ENCODE measurements at places on chromosomes 3 and 15.
A peak's percentile ranks its signal among the peaks of the same experiment; 100 is the strongest.

- DNase-seq = no peak
Observed at GRCh38 chr3:37985637-37986320, 4.8 kb upstream of the VILL start.

DNA sequence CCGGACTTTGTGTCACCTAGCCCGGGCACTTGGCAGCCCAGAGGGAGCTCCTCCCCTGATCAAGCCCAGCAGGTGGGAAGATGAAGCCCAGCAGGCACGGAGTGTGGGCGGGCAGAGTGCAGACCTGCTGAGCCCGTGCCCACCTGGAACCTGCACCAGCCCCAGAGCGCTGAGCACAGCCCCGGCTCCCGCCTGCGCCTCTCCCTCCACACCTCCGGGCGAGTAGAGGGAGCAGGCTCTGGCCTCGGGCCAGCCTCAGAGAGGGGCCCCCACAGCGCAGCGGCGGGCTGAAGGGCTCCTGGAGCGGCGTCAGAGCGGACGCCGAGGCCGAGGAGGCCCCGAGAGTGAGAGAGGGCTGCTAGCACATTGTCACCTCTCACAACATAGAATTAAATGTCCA, 257.7 kb downstream of the VGLL3 start:
- DNase-seq = no peak

DNA sequence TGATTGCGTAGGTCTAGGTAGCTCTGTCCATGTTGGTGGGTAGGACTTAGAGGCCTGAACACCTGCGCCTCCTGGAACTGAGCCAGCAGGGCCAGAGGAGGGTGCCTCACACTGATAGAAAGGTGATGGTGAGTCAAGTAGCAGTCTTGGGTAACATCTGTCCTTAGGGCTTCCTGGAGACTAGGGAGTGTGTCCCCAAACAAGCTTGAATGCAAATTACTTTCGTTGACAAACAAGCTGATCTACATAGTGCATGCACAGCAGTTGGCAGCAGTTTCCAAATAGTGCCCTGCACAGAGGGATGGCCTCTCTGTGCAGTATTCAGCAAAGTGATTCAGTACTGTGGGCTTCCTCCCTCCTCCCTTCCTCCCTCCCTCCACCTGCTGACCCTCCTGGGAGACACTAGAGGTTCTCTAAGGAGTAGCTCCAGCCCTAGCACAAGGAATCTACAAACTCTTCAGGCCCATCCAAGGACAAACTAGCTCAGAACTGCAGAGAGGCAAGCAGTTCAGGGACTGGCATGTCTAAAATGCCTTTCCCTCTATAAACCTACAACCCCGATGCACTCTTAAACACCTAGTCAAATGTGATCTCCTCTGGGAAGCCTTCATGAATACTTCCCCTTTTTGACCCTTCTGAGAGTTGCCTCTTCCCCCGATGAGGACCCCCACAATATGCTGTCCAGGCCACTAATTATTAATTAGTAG, 61.0 kb downstream of the TLE3 start:
- peak; percentile 49 for DNase-seq

DNA sequence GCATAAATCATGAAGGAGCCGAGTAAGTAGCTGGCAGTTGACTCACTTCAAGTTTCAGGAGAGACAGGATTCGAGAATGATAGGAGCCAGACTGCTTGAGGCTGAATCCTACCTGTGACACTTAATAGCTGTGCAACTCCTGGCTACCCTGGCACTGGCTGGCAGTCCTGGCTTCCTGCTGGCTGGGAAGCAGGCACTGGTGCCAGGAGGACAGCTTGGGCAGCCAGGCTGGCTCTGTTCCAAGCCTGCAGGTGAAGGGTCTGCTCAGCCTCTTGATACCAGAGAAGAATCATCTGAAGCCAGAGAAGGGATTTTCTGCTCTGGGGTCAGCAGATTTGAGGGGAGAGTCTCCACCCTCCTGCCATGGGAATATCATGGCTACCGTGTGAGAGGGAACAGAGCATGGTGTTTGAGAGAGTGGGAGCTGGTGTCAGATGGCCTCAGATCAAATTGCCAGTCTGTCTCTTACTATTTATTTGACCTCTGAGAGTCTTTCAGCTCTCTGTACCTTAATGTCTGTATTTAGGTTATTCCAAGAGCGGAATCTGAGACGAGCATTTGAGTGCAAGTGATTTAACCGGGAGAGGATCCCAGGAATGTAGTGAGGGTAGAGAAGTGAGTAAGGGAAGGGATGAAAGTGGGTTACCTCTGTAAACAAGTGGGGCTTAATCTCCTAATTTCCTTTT, 4.4 kb upstream of the XIRP1 start:
- DNase-seq = no peak
